NCI-H2107 (cell line): ENCODE measurements at places on chromosomes 4 and X.

GRCh38 chr4:42306221-42307109, 90.8 kb upstream of the SHISA3 start:
- DNase-seq: no peak

- DNase-seq: no peak
These were observed 345.7 kb downstream of the FBXO8 start for GRCh38 chr4:173937631-173938270.

DNA sequence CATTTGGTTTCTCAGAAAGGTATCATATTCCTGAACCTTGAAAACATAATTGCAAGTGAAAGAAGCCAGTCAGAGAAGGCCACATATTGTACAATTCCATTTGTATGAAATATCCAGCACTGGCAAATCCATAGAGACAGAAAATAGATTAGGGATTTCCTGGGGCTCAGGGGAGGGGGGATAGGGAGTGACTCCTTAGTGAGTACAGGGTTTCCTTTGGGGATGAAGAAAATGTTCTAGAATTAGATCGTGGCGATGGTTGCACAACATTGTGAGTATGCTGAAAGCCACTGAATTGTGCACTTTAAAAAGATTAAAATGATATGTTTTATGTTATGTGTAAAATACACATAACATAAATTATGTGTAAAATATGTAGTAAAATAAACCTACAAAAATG, 10.3 kb downstream of the XPNPEP2 start:
- DNase-seq: no peak

DNA sequence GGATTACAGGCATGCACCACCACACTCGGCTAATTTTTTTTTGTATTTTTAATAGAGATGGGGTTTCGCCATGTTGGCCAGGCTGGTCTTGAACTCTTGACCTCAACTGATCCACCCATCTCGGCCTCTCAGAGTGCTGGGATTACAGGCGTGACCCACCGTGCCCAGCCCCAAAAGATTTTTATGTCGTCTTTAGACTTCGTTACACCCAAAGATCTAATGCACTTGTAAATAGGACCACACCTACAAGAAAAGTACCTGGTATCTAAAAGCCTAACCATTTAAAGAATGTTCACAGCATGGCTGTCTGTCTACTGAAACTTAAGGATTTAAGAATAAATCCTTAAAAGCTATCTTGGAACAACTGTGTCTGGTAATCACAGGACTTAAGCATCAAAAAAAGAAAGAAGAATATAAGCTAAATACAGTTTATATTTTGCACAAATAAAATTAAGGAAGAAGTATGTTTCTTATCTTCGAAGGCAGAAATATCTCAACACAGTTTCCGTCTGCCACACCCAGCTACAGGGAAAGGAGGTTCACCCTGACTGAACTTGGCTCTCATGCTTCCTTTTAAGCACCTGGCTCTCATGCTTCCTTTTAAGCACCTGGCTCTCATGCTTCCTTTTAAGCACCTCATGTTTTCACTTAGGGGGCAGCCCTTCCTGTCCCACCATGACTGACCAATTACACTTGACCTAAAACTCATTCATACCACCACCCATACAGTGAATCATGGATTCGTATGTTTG, 92.0 kb upstream of the STS start:
- no peak for DNase-seq

GRCh38 chrX:97199501-97199900, 315.8 kb downstream of the RPA4 start:
- no peak for DNase-seq

GRCh38 chrX:44247468-44247867, 96.0 kb downstream of the EFHC2 start:
- DNase-seq: no peak
